ENCODE measurements at places on chromosomes 7 and 10. TPM values are rescaled to one million over a fixed set of nuclear protein-coding genes. Genes with fewer than 3 reads are reported as not detected.

LIPF gene
- polyA plus RNA-seq = 0.18 TPM

DNA sequence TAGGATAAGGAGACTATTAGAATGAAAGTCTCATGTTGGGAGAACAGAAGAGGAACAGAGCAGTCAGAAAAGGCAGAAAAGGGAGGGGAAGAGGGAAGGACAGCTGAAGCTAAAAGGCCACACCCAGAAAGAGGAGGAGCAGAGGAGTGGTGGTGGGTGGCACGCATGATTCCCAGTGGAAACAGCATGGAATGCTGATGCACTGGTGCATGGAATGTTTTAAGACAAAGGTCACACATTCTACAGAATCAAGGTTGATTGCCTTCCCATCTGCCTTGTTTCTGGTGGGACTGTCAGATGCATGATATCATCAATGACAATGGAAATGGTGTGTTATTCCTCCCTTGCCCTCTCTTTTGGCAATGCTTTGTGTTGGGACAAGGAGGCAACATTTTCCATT, 285.4 kb upstream of the MKI67 start:
- no peak for DNase-seq

DNA sequence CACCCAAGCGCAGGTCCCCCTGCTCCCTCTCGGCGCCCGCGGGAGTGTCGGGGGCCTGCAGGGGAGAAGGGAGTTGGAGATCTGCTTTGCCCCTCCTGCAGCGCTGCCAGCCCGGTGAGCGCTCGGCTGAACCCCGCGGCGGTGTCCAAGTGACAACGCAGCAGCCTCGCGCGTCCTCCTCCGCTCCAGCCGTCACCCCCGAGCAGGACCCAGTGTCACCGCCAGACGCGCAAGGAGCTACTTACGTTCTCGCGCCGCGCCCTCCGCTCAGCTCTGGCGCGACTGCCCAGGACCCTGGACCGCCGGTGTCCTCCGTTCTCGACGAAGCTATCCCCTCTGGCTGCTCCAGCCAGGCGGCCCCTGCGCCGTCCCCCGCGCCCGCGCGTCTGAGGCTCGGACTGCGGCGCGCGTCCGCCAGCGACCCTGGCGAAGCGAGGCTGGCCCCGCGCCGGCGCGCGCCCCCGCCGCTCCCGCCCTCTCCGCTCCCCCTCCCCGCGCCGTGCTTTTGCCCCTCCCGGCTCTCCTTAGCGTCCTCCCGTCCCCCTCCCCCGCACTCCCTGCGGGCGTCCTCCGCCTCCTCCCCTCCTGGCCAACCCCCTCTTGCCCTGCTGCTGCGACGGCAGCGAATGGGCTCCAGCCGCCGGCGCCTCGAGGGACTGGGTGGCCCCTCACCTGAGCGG, at the start of gene NRCAM:
Gene NRCAM, minus strand, starts transcription at position 439 of the 680 bp plus-strand sequence. CDS start 216,372 bp downstream, outside the sequence.
- no peak for DNase-seq

- no peak for DNase-seq
Measured at GRCh38 chr10:104941662-104942061, 300.6 kb downstream of the SORCS3 start.

GRCh38 chr7:137462074-137462715, 118.7 kb upstream of the PTN start:
- DNase-seq = no peak

GRCh38 chr10:13528875-13529713, at the start of gene BEND7:
Gene BEND7, minus strand, starts transcription at chr10:13529014. Its CDS starts 481 bp downstream, at chr10:13528533.
- DNase-seq = no peak
